ENCODE measurements at places on chromosomes 7 and 10.

DNA sequence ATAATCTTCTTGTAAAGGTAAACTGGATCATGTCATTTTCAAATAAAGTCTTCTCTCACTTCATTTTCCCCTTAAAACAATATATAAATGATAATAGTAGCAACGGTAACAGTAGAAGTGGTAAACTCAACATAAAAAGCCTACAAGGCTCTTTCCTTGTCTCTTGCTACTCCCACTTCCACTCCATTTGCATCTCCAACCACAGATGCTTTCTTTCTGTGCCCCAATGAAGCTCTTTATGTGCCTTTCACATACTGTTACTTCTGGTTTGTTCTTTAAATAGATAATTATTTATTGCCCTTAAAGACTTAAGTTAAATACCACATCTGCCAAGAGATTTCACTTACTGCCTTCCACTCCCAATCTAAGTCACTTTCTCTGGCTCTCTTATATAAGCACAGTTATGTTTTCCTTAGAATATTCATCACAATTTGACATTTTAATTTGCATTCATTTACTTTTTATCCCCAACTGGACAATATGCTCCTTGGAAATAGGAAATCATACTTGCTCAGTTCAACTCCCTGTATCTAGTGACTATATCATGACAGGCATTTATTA lies 149.9 kb downstream of the CRPPA start:
- DNase-seq: no peak

- no peak for DNase-seq
Measured at GRCh38 chr10:63385254-63385653, 80.5 kb downstream of the JMJD1C start.

GRCh38 chr10:81007872-81008271 lies 470.2 kb downstream of the SH2D4B start:
- DNase-seq: no peak

GRCh38 chr7:137919987-137920386 lies 73.2 kb upstream of the DGKI start:
- DNase-seq: no peak

GRCh38 chr7:152683297-152683696 lies 7.4 kb upstream of the XRCC2 start:
- no peak for DNase-seq

DNA sequence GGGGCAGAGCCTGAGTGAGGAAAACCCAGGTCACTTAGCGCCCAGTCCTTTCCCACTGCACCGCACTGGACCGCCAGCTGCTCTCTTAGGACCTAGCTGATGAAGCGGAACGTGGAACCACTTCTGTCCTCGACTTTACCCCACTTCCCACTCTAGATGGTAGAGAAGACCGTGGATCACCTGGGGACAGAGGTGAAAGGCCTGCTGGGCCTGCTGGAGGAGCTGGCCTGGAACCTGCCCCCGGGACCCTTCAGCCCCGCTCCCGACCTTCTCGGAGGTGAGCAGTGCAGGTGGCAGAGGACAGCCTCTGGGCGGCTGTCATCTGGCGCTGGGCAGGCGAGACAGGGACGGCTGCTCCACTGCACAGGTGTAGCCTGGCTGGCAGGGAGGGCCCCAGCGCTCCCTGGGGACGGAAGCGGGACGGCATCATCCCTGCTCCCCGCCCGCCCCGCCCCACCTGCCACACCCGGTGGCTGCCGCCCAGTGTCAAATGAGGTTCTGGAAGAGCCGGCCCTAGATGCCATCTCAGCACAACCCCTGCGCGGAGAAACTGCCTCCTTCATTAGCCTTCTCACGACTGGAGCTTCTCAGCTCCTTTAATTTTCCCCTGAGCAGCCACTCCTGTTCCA lies 11.7 kb downstream of the PLAC9 start:
- no peak for DNase-seq

DNA sequence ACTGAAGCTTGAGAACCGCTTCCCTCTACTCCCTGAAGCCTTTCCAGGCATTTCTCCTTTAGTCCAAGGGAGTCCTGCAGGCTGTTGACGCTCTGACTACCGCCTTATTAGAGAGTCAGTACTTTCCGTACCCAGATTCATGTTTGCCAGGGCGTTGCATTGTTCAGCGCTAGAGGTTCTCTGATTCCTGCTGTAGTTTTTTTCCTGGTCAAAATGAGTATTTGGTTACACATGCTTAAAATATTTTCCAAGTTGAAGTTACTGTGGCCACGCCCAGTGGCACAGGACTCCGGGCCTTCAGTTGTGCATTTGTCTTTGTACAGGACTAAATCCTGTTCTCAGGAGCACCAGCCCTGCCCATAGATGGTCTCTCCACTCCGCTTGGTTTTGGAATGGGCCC lies 7.9 kb downstream of the MTURN start:
- DNase-seq: no peak

DNA sequence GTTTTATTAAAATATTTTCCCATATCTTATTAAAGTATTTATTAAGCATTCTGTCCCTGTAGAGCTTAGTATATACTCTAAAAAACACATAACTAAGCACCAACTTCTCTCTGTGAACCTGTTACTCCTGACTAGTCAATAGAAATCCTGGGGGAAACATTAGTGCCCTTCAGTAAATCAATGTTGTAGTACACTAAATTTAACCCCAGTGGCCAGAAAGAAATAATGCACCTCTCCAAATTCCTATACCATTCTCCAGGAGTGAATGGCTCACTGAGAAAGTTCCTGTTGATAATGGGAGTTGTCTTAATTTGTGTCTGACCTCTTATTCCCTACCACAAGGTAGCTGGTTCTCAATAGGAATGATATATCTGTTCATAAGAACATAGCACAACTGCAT lies 188.2 kb downstream of the SEMA3D start:
- no peak for DNase-seq

DNA sequence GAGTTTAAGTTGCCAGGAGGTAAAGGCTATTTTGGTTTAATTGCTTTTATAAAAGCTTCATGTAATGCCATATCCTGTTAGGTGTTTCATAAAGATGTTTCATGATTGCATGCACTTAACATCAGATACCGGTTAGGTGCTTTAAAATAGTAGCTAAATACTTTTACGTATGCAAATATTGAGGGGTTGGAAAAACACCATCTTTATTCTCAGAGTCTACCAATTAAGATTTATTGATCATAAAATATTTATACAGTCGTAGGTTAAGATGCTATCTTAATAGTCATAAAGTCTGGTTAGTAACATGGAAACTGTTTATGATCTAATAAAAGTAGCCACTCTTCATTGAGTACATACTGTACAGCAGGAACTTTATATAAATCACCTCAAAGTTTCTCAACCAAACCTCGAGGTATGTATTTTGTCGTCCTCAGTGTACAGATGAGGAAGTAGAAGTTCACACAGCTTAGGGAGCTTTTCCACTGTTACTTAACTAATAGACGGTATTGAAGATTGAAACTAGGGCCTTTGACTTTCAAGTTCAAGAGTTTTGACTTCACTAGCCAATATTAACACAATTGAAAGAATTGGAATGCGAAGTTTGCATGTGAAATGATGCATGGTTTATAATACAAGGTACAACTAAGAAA lies 897.1 kb downstream of the GATA3 start:
- DNase-seq: no peak

DNA sequence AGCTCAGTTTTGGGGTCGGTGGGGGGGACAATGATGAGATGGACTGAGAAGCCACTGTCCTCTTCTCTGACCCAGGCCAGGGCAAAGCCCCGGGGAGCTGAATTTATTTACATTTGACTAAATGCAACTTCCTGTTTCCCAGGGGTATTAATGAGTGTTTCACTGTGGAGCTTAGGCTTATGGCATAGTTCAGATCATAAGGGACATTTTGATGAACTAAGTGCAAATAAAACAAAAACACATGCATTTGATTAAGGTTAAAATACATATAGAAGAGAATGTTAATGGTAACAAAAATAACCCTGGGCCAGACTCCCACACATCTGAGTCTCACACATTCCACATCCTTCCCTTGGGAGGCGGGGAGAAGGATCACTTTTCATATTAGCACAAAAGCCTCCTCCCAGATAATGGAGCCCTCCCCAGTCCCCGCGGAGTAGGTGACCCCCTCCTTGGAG lies 320.6 kb downstream of the FRMD4A start:
- no peak for DNase-seq

GRCh38 chr10:110023785-110024465 lies 16.1 kb downstream of the ADD3 start:
- DNase-seq: no peak

- no peak for DNase-seq
Measured at GRCh38 chr7:81040496-81040895, 121.6 kb upstream of the SEMA3C start.

DNA sequence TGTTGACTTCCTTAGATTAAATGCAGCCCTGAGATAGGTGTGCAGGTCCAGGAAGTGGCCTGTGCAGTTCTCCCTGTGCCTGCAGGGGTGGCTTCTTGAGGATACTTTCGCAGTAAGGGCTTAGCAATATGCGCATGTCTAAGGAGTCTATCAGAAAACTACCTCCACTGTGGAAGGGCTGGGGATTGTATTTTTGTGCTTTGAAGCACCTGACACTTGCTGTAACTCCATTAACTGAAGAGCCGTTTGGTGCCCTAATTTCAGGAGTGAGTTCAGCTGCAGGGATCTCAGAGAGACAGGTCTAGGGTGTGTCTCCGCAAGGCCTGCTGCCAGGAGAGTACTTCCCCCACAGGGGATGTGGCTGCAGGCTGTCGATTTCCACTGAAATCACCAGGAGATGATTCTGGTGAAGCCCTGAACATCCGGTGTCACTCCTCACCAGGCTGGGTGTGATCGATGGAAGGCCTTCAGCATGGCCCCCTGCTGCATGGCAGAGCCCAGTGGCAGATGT lies 35.5 kb downstream of the IKZF1 start:
- DNase-seq: no peak

GRCh38 chr7:108486291-108486966 lies 30.2 kb upstream of the NRCAM start:
- no peak for DNase-seq

DNA sequence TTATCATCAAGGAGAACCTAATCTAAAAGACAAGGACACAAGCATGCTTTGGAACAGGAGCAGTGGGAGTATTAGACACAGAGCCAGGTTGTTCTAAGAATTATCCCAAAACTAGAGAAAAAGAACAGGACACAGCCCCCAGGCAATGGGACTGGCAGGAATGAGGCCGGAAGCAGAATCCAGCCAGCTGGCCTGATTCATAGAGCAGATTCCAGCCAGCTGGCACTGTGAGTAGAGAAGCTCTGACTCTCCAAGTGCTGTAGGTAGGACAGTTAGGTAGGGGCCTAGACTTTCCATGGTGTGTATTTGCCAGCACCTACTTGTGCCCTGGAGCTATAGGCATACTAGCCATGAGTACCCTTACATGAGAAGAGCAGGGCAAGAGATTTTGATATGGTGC lies 13.3 kb upstream of the RAB18 start:
- DNase-seq: no peak

- no peak for DNase-seq
Measured at GRCh38 chr7:23696916-23697441, 13.0 kb upstream of the STK31 start.

All from C1 segment of cervical spinal cord (tissue), 14 donors.